Hematopoietic multipotent progenitor cell treated with erythropoietin and hydrocortisone succinate and interleukin-3 and kit ligand, for 6 days (in vitro differentiated cells): ENCODE measurements at places on chromosomes 16 and 17.

GRCh38 chr17:80095038-80095843 lies 6.1 kb upstream of the GAA start:
- DNase-seq: no peak

DNA sequence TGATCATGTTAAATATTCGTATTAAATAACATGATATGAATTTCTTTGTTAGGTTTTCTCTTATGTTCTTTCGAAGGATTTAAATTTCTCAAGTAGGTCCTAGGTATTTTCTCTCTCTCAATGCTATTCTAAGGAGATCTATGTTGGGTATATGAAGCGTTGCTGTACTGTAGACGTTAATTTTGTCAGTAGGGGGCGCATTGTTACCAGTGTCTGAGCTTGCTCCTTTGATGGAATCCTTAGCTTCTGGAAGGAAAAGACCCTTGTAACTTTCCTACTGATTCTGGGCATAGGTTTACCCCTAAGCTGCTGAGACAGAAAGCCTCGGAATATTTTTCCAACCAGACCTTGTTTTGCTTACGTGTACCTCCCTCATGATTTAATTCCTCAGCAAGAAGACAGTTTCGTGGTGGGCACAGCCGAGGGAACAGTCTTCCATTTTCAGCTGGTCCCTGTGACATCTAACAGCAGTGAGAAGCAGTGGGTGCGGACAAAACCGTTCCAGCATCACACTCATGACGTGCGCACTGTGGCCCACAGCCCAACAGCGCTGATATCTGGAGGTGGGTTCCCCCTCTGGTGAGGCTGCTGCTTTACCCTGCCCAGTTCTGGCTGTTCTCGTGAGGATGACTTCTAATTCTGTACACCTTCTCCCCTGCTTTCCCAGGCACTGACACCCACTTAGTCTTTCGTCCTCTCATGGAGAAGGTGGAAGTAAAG lies 17.9 kb downstream of the UTP4 start:
- peak; percentile 90 for DNase-seq

- no peak for DNase-seq
These were observed 25.8 kb downstream of the HS3ST3A1 start for GRCh38 chr17:13575922-13576419.

- DNase-seq: peak; percentile 47
These were observed at the start of gene RAMP2 for GRCh38 chr17:42760652-42761581. RAMP2 (plus strand) TSS chr17:42761227; CDS start chr17:42761262, 35 bp downstream.

- no peak for DNase-seq
These were observed 85.6 kb downstream of the FOXL1 start for GRCh38 chr16:86663685-86664521.

DNA sequence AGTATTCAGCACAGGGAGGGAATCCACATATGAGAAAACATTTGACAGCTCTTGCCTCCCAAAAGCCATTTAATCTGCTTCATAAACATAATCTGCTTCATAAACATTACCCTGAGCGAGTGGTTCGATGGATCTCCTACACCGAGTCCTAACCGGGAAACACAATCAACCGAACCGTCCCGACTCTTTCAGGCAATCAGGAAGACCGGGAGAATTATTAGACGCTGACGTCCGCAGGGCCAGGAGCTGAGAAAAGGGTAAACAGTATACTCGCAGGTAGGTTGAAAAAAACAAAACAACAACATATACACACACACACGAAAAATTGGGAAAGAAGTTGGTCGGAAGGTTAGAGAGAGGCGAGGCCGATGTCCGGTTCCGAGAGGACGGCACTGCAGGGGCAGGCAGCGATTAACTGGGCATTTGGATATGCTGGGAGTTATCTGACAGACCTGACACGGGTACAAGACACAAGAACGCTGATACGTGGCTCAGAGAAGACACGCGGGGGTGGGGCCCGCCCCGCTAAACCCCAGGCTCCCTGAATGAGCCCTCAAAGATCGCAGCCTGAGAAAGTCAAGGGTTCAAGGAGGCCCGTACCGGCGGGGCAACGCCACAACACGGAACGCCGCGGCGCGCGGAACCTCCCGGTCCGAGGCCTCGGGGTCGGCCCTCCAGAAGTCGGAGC lies 585 bp downstream of the AP1G1 start:
- DNase-seq: peak; percentile 79

GRCh38 chr17:63579633-63580032 lies 21.1 kb upstream of the TACO1 start:
- no peak for DNase-seq

DNA sequence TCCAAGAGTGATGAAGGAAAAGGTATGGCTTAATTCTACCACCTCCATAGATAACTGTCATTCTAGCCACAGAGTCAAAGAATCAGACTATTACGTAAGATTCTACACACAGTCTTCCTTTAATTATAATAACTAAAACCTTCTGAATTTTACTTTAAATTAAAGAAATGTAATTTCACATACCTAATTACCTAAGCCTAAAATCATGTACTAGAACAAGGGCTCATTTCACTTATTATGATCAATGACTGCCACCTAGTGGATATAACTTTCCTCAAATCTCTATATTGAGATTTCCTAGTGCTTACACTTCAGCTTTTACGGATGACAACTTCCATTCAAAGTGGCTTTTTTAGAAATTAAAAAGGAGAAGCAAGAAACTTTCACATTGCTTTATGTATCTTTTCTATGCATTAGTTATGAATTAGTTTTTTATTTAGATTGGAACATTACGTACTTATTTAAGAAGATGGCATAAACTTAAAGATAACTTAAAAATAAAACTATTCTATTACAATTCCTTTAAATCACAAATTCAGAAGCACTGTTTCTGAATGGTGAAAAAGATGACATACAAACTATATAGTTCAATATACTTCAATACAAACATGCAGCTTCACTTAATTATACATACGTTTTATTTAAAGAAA lies 18.2 kb upstream of the ABCA10 start:
- DNase-seq: peak; percentile 87

DNA sequence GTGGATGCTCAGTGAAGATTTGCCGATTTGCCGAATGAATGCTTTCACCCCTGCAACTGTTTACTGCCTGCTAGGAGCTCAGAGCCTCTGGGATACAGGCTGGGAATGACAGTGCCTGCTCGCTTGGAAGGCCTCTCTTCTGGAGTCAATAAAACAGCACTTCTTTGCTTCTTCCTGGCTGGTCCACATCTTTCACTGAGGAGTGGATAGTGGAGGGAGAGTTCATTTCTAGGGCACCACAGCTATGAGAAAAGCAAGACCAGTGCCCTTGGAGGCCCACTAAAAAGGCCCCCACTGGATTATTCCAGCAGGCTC lies 3.1 kb upstream of the USP7 start:
- DNase-seq: no peak

DNA sequence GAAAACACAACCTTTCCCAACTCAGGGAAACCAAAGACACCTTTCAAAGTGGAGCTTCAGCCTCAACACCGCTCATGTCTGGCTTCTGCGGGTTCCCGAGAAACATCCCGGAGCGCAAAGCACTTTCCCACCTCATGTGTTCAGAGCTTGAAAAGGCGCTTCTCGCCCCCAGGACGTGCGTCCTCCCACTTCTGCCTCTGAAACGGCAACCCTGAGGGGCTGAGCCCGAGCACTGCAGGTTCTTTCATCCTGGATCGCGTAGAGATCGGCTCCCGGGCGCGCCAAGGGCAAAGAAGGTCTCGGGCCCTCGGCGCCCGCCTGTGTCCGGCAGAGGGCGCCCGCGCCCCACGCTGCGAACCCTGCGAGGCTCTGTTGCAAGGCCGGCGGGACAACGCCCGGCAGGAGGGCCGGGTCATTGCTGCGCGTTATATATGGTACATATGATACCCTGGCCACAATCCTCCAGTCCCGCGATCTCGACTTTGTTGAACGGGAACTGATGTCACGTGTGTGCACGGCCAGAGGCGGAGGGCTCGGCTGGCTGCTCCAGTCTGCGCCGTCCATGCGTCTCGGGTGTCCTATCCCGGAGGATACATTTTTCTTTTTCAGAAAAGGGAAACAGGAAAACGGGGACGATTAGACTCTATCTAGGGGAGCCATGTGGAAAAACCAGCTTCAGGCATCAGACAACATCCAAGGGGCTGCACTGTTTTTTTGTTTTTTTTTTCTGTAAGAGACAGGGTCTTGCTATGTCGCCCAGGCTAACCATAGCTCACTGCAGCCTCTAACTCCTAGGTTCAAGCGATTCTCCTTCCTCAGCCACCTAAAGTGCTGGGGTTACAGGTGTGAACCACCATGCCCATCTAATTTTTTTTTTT lies 19.1 kb downstream of the COQ7 start:
- peak; percentile 88 for DNase-seq

- no peak for DNase-seq
These were observed 17.8 kb upstream of the MAPT start for GRCh38 chr17:45876539-45876938.

- DNase-seq: no peak
These were observed 127.1 kb downstream of the MAF start for GRCh38 chr16:79473456-79473855.

DNA sequence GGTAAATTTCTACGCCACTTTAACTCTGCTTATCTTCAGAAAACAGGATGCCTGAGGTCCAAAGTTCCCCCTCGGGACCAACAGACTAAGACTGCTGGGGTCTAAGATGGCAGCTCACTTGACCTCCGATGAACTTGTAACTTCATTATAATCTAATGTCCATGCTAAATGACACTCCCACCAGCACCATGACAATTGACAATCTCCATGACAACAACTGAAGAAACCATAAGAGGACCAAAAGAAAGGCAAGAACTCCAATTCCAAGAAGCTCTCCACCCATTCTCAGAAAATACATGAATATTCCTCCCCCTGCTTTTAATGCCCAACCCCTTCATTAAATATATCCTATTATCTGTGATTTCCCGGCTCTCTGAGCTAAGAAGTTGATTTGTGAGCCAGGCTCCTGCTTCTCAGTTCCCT lies 7.5 kb downstream of the CCL4 start:
- peak; percentile 16 for DNase-seq

DNA sequence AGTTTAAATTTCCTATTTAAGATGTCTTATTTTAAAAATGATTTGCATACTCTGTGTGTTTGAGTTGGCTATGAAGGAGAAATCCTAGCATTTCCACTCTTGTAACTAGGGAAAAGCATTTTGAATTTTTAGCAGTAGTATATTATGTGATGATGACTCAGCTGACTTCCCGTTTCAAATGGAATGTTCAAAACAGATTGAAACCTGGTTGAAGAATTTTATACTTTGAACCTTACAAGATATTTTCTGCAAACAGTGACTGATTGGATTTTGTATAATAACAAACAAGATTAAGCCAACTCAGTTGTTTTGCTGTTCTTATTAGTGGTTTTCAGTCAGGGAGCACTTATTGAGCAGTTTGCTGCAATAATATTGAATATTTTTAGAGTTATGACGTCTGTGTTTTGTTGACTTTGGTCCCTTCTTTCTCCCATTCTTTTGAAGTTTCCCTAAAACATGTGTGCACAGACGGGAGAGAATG lies 8.0 kb downstream of the TNRC6A start:
- no peak for DNase-seq

DNA sequence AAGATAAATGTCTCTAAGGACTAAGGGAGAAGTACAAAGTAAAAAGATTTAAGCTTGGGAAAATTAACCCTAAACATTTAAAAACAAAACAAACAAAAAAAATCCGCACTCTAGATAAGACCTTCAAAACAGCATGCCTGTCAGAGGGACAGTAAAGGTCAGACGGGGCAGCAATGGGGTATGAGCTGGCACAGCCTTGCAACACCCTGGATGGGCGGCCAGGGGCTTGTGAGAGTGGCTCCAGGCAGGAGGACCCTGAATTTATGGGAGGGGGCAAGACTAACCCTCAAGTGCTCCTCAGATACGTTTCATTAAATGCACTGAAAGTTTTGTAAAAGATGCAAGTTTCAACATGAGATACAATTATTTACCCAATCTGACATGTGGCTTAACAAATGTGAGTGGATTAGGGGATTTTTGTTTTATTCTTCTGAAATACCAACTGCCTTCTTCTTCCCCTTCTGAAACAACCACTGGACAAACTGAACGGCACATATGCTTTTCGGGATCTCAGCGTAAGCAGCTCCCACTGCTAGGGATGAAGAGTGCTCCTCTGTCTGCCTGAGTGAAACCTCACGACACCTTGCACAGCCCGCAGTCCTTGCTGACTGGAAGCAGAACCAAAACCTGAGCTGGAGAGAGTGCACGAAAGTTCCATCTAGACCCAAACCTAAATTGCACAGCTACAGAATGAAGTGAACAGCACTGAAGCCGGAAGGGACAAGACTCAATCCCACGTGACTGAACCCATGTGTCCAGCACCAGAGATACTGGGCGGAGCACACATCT lies 128.4 kb downstream of the ANKRD11 start:
- peak; percentile 71 for DNase-seq

DNA sequence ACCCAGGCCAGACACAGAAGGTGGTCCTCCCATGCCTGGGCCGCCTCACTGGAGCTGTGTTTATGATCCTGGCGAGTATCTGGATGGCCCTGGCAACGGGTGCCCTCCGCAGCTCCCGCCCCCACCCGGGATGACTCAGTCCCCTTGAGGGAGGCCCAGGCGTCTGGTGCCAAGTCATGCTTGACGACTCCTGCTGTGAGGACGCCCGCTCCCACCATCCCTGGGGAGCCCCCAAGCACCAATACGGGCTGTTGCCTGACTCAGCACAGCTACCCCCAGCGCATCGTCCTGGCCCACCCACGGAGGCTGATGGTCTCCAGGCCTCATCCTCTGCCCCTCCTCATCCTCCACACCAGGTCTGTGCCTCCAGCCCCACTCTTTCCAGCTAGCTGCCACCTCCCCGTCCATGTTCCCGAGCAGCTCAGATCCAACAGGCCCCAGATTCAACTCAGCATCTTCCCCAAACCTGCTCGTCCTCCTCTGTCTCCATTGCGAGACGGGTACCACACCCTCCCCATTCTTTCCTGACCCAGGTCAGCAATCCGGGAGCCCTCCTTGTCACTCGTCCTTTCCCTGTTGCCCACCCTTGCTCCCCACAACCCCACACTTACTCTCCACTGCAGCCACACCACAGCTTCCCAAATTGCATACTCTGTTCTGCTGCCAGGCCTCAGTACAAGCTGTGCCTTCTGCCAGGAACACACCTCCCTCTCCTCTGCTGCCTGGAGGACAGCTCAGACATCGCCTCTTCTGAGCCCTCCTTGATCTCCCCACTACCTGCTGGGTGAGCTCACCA lies 2.6 kb downstream of the CAMKK1 start:
- peak; percentile 40 for DNase-seq

DNA sequence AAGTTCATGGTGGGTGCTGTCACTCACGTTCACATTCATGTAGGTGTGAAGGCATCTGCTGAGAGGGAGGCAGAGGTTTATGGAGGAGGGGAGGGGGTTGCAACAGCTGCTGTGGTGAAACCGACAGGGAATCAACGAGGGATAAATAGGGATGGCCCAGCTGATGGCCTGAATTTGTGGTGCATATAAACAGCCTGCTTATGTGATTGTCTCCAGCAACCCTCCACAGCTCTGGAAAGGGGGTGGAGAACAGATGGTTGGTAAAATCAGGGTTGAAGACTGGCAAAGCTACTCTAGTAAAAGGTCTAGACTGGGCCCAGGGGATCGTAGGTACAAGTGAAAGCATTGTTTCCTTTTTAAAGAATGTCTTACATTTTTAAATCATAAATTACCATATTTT lies 53.7 kb downstream of the IQCK start:
- no peak for DNase-seq

DNA sequence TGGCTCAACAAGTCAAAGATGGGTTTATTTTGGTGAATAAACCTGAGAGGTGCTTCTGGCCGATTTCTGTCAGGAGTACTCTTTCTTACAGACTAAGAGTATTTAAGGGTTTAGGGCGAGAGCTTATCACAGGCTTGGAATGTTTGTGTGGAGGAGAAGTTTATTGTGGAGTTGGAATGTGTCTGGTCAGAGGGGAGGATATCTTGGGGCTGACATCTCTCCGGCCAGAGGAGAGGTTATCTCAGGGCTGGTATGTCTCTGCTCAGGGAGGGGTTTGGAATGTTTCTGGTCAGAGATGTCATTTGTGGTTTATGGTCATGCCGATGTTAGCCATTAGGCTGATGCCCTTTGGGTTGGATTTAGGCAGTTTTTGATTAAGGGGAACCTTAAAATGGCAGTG lies 236.4 kb upstream of the EEF2KMT start:
- no peak for DNase-seq
